Right lung (tissue), 10 donors: ENCODE measurements at places on chromosomes 5 and 9.

DNA sequence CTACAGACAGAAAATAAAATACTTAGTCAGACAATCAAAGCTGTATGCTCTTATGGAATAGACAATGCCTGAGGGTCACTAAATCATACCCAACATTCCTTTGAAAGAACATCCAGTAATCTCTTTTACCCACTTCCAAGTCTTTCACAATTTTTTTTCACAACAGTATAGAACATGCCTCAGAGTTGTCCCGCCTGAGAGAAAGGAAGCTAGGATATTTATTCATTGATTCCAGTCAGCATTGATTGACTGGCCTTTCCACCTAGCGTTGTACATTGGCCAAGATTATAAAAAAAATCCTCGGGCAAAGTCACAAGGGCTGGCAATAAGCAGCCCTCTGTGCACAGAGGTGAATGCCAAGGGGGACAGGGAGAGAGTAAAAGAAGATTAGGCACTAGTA is 318.1 kb upstream of the PIK3R1 start:
- DNase-seq: no peak

GRCh38 chr5:2465383-2465782 is 286.1 kb downstream of the IRX2 start:
- DNase-seq: no peak

DNA sequence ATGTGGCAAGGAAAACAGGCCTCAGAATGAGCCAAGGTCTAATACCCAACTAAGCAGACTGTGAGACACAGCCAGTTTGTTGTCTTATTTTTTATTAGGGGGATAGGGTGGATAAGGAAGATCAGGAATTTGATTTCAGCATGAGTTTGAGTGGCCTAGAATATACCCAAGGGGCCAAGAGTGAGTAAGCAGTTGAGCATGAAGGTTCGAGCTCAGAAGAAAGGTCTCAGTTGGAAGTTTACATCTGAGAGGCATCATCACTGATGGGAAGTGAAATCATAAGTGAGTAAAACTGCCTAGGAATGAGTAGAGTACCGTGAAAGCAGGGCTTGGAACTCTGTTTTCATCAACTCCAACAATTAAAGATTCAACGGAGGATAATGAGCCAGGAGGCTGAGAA is 12.6 kb downstream of the PSMD5 start:
- no peak for DNase-seq

GRCh38 chr5:37005946-37006540 is 129.5 kb downstream of the NIPBL start:
- DNase-seq: peak; percentile 11

GRCh38 chr5:142143878-142144277 is 35.3 kb downstream of the NDFIP1 start:
- DNase-seq: no peak

DNA sequence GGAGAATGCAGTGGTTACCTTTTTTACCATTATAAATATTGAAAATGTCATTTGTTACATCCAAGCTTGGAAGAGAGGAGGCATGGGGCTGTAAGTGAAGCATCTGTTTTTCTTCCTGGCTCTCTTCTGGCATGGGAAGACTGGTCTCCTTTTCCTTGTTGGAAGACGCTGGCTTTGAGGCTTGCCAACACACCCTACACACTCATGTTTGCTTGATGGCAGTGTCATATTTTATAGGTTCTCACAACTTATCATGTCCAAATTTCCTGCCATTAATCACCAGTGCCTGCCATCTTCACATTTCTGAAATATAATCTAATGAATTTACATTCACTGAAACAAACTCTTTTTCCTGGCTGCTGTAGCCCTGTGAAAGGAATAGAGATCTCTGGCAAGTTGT is 252.9 kb downstream of the MAN2A1 start:
- DNase-seq: no peak

GRCh38 chr9:25917731-25918362 is 239.6 kb upstream of the TUSC1 start:
- DNase-seq: no peak

GRCh38 chr9:69993110-69993509 is 50.5 kb upstream of the MAMDC2 start:
- DNase-seq: no peak

DNA sequence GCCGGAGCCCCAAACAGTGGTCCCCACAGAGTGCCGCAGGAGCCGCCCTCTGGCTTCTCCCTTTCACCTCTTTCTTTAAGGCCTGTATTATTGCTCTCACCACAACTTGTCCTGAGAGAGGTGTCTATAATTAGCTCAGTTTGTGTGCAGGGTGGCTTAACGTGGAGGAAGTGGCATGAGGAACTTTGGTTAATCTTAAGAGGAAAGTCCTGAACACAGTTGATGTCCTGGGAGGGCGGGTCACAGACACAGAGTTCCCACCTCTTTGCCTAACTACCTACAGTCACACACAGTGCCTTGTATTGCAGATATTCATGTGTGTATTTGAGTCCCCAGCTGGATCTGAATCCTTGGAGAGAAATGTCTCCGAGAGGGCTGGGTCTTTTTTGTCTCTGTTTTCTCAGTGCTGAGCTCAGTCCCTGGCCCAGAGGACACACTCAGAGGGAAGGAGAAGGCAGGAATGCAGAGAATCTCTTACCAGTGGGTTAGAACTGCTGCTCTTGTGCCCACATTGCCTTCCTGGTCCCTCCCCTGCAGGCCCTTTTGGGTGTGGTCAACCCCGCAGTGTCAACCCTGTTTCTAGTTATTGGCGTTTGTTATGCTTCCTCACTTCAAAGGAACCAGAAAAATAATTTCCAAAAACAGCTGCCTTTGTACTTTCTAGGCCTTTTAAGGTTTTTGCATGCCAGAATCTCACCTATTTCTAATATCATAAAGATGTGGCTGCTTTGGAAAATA is 392.5 kb downstream of the KDM4C start:
- no peak for DNase-seq

DNA sequence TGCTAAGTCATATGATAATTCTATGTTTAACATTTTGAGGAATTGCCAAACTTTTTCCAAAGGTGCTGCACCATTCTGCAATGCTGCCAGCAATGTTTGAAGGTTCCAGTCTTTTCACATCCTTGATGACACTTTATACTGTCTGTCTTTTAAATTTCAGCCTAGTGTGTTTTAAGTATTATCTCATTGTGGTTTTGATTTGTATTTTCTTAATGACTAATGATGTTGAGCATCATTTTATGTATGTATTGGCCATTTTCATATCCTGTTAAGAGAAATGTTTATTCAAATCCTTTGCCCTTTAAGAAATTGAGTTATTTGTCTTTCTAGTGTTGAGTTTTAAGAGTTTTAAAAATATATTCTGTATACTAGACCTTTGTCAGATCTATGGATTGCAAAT is 5.0 kb upstream of the TEX48 start:
- no peak for DNase-seq

DNA sequence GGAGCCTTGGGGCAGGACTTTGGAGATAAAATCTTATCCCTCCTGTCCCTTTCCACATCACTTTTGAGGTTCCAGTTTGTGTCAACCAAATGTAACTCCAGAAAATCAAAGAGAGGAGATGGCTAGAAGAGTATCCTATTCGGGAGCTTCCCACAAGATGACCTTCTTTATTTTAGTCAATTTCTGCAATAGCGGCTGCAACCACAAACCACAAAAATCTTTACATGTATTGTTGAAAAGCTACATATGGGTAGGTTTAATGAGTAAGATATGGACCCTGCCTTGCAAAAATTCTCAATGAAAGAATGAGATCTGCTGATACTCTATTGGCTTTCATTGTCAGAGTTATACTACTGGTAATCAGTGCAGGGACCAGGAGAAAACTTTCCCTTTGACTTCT is 92.2 kb upstream of the MAMDC2 start:
- DNase-seq: no peak

GRCh38 chr5:171494452-171495121 is 75.1 kb downstream of the FGF18 start:
- peak; percentile 71 for DNase-seq

DNA sequence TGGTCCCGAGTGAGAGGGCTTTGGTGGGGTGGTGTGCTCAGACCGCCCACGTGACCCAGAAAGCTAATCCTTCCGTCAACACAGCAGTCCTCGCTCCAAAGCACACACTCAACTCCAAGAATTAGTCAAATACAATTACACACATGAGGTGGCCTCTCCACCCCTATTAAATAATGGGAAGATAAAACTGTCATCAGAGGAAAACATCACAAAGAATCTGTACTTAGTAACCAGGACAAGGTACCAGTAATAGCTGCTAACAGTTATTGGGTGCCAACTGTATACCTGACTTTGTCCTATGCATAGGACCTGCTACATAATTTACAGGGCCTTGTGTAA is 222.8 kb downstream of the HSPA4 start:
- no peak for DNase-seq

DNA sequence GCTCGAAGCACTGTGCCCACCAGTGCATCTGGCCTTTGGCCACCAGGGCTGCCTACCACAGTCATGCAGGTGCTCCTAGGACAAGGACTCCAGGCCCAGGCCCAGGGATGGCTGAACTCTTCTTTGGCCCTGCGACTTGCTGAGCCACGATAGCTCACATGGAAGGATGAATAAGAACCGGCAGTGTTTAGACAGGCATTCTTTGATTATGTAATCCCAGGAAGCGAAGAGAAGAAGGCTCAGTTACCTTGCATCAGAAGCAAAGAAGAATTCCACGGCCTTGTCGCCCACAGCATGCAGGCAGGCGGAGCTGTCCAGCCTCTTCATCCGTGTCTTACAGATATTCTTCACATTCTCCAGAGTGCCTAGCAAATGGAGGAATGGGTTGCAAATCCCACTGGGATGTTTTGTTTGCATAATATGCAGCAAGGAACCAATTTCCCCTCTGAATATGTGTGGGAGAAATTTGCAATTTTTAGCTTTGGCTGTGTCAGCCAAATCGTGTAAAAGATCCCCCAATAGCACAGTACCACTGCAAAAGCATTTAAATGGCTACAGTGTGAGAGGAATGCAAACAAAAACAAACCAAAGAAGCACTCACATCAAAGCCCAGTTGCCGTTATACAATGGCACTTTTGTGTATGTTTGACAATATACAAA is 29.1 kb downstream of the GFPT2 start:
- DNase-seq: no peak

DNA sequence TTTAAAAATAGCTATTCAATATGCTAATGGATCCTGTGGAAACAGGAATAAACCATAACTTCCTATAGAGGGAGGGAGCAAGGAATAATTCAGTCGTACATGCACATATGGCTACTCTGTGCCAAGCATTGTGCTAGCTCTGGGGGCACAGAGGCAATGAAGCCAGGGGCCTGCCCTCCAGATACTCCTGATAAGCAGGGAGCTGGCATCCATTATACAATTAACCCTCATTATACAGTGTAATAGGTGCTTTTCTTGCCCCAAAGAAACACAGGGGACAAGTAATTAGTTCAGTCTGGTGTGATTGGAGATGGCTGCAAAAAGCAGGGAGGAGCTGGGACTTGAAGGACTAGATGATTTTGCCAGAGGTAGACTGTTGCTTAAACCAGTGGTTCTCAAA is 200.4 kb downstream of the SREK1 start:
- DNase-seq: no peak

DNA sequence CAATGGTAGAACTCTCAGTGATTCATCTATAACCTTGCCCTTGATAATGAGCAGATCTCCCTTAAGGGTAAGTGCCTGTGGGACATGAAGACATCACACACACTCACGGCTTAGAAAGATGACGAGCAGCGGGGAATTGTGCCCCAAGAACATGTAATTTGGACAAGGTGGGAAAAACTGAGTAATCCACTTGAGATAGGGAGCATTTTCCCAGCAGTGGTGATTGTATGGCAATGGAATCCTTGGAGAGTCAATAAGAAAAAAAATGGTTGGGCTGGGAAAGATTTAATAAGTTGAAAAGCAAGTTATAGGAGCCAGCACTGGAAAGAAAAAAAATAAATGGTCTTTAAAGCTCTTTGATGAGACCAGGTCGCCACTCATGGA is 193.1 kb downstream of the GLIS3 start:
- no peak for DNase-seq

- no peak for DNase-seq
Observed at GRCh38 chr5:103951776-103952175, 389.2 kb upstream of the NUDT12 start.
